ENCODE measurements at places on chromosomes 5 and 9.

- DNase-seq = no peak
Observed at GRCh38 chr9:18526685-18527084, 52.7 kb downstream of the ADAMTSL1 start.

- DNase-seq = no peak
Observed at GRCh38 chr5:66617991-66618768, 22.0 kb downstream of the MAST4 start.

DNA sequence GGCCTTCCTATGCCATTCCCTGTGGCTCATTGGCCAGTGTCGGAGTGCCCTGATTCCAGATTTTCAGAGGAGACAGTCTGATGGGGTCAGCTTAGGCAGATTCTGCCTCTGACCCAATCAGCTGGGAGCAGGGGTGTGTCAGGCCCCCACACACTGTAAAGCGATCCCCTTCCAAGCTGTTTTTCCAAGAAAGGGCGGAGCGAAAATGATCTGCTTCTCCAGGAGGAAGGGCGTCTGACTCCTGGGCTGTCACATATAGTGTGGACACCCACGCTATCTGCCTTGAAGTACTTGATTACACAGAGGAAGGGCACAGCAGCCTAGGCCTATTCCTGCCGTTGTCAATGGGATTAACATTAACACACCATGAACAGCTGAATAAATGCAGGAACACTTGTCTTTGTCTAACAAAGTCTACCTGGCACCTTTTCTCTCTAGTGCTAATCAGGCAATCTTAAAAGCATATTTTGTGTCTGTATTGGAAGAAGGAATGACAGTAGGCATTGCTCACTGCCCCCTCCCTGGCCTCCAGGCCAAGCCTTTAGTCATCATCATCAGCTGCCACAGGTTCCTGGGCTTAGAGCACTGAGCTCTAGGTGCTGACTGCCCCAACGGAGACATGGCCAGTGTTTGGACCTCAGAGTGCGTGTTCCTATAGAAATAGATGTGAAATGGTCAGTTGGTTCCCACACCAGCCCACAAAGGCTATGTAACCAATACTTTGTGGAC, 218.7 kb downstream of the MELK start:
- DNase-seq = no peak

DNA sequence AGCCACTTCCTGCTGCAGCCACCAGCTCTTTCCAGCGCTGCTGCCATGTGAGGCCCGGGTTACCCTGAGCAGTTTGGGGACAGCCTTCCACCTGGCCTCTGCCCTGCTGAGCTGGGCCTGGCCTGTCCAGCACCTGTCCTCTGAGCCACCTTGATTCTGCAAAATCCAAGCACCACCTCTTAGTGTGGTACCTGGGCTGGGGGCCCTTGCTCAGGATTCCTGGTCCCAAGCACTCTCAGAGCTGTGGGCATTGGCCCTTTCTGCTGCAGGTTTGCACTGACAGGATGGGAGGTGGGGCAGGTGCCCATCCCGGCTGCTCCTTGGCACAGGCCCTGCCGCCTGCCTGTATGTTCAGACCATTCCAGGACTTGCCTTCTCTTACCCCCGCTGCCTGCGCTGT, 309.2 kb upstream of the IRX4 start:
- DNase-seq = no peak

- DNase-seq = no peak
Observed at GRCh38 chr5:98780390-98780789, 6.9 kb downstream of the RGMB start.

- no peak for DNase-seq
Observed at GRCh38 chr9:4077499-4078102, 222.3 kb downstream of the GLIS3 start.

GRCh38 chr5:175712313-175712680, 54.4 kb downstream of the HRH2 start:
- no peak for DNase-seq

DNA sequence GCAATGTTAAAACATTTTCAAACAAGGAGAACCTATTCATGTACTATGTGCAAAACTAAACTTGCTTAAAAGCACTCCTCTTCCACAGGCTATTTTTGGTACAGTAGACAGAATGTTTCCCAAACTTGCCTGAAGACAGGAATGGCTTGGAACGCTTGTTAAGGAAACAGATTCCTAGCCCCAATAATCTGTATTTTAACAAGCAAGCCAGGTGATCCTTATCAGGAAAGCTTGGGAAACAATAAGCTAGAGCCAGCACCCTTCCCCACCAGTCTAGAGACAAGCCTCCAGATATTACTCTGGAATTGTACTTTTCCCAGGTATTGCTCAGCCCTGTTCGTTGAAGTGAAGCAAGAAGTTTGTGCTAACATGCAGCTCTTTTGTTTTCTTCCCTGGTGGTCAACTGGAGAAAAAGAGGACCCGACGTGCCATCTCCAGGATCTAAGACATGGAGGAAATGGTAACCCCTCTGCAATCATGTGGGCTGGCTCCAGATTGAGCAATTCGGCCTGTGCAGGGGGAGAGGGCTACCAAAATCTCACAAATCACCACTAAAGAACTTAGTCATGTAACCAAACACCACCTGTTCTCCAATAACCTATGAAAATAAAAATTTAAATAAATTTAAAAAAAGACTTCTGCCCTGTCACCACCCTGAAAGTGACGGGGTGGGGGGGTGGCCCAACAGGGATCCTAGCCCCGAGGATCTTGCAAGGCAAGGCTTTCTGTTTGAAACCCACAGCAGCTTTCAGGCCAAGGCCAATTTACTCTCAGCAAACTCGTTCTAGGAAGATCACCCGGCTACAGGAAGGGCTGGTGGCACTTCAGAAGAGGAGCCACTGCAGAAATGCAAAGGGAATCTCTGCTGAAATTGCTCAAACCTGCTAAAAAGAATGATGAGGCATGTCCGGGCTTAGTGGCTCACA, 48.6 kb downstream of the SHB start:
- DNase-seq = no peak

DNA sequence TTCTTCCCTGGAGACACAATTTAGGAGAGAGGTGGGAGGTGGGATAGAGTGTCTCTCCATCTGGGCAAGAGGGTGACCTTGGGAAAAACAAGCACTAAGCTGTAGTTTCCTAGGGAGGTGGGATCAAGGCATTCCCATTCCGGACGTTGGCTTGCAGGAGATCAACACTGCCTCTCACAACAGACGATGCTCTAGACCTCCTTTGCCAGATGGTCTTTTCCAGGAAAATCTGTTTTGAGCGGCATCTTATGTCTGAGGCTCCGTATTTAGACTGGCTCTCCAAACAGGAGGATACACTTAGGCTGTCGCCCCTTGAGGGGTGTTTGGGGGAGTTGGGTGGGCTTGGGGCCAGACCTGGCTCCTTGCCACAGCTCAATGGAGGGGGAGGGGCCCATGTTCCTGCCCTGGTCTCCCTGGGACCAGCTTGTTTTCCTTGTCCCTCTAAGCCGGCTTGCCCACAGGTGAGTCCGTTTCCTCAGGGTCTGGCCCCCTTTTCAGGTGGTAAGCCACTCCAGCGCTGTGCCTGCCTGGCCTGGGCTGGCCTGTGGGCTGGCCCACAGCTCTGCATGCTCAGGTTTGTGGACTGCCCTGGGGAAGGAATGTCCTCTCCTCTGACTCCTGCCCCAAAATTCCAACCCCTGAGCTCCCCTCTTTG, 2.4 kb downstream of the PSD2 start:
- no peak for DNase-seq

DNA sequence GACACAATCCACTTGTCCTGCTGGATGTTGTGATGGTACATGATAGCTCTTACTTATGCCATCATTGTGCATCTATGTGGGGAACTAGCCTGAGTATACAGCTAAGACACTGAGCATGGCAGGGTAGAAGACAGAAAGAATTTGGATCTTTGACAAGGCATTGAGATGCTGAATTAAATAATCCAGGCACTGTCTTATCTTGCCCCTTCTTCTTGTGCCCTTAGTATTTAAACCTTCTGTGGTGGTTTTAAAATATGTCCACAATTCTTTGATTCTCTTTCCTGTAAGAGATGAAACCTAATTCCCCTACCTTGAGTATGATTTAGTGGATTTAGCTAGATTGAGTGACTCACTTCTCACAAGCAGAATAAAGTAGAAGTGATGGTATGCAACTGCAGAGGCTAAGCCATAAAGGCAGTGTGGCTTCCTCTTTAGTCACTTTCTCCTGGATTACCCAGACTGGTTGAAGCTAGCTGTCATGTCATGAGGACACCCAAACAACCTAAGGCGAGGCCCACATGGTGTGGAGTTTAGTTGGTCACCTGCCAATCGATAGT, 174.0 kb upstream of the NREP start:
- no peak for DNase-seq

Data from left renal cortex interstitium (tissue), 4 donors.